Left renal pelvis (tissue), 4 donors: ENCODE measurements at places on chromosomes 3 and 15. TPM values are rescaled to one million over a fixed set of nuclear protein-coding genes. Genes with fewer than 3 reads are reported as not detected.

Gene PTPRG
- polyA plus RNA-seq = 42.4 TPM

Gene ELP6
- polyA plus RNA-seq = 48.2 TPM

Gene ST3GAL6
- 75.5 TPM for polyA plus RNA-seq

Gene VWA5B2
- 1.1 TPM for polyA plus RNA-seq

Gene GPR160
- 45.7 TPM for polyA plus RNA-seq

Gene MESP2
- polyA plus RNA-seq = 0.96 TPM

Gene CDV3
- polyA plus RNA-seq = 122 TPM

Gene OR5K3
- not detected for polyA plus RNA-seq

Gene SUCNR1
- 0.78 TPM for polyA plus RNA-seq

Gene UBL7
- 61.4 TPM for polyA plus RNA-seq

Gene MESP1
- 1.0 TPM for polyA plus RNA-seq

Gene CERS3
- not detected for polyA plus RNA-seq

Gene GOLGA6L4
- 16.3 TPM for polyA plus RNA-seq

Gene LARP6
- polyA plus RNA-seq = 19.1 TPM

Gene CCR2
- polyA plus RNA-seq = 2.4 TPM

Gene ABHD10
- polyA plus RNA-seq = 51.2 TPM

Gene GTPBP8
- polyA plus RNA-seq = 21.0 TPM

Gene FILIP1L
- 47.8 TPM for polyA plus RNA-seq

Gene ASB14
- 0.49 TPM for polyA plus RNA-seq

Gene LMAN1L
- not detected for polyA plus RNA-seq

Gene CHRNB4
- 3.0 TPM for polyA plus RNA-seq

Gene CCDC54
- polyA plus RNA-seq = 0.12 TPM

Gene RGMA
- 7.2 TPM for polyA plus RNA-seq
